ENCODE measurements at places on chromosomes 6 and 20.

DNA sequence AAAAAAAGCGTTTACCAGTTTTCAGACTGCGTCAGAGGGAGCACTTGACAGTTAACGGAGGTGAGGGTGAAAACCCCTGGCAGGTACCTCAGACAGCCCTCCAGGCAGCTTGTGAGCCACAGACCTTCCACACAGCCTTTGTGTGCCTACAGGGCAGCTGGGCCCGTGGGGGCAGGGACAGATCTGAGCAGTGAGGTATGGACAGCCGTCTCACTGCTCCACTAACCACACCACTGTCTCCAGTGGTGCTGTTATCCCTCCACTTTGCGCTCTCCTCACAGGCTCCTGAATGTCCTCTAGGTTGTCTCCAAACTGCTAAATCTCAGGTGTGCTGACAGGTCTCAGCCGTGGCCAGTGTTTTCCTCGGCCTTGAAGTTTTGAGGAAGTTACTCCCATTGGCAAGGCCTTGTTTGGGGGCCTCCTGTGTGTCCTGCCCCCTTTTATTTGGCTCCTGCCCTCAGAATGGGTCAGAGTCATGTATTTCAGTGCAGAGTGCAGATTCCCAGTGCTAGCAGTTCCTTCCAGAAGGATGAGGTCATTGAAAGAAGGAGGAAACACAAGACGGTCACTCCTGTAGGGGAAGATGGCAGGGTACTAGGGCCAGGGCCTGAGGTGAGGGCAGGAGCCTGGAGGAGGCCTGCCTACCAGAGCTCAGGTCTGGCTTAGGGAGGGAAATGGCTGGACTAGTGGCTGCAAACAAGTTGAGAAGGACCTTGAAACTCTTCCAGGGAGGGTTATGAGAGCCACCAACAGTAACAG, 11.8 kb downstream of the GFRA4 start:
- peak; percentile 5 for DNase-seq

- no peak for DNase-seq
These were observed 144.8 kb downstream of the TTLL2 start for GRCh38 chr6:167469672-167470071.

DNA sequence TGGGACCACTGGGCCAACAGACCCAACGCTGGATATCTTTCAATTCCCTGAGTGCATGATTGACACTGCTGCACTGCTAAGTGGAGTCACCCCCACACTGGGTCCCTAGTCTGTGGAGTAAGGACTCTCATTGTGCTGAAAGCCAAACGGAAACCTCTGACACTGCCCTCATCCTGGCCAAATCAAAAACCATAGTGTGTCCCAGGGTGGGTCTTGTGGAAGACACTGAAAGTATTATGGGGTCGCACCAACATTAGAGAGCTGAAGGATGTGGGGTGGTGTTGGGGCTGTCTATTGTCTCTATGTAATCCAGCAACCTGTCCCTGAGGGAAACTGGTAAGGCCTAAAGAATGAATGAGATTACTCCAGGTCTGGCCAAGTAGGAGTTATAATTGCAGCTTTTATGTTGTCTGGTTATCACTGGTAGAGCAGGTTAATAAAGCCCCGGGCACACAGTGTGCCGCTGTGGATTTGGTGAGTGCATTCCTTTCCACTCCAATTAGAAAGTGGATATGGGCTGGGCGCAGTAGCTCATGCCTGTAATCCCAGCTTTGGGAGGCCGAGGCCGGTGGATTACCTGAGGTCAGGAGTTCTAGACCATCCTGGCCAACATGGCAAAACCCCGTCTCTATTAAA, 57.9 kb downstream of the HLA-A start:
- no peak for DNase-seq

GRCh38 chr6:34509782-34510181, 43.9 kb downstream of the PACSIN1 start:
- DNase-seq, result no peak

DNA sequence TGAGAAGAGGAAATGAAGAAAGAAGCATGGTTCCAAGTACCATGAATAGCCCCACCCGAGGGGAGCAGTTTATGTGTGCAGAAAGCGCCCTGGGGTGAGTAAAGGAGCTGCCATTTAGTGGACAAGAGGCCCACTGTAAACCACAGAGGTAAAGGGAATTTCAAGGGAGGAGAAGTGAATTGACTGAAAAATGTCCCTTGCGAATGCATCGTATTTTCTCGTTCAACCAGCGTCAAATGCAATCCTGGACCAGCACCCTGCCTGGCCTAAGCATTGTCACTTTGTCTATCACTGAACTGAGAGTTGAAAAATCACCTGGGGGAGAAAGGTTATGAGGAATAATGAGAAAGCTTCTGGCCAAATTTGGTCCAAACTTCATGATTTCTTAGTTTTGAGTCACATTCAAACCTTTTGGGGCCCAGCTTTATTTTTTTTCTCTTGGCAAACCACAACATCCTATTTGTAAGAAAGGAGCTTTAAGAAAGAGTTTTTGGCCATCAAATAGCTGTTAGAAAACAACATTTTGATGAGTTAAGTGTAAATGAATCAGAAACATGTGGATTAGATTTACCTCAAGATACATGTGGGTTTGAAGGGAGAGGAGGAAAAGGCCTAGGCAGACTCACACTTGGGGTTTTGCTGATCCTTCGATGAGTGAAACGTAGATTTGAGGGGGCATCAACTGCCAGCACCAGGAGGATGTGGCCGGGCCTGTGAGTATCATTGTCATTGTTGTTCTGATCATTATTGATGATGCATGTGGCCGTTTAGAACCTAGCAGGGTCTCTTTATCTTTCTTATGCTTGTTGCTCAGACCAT, 214.0 kb downstream of the CLIC5 start:
- no peak for DNase-seq

DNA sequence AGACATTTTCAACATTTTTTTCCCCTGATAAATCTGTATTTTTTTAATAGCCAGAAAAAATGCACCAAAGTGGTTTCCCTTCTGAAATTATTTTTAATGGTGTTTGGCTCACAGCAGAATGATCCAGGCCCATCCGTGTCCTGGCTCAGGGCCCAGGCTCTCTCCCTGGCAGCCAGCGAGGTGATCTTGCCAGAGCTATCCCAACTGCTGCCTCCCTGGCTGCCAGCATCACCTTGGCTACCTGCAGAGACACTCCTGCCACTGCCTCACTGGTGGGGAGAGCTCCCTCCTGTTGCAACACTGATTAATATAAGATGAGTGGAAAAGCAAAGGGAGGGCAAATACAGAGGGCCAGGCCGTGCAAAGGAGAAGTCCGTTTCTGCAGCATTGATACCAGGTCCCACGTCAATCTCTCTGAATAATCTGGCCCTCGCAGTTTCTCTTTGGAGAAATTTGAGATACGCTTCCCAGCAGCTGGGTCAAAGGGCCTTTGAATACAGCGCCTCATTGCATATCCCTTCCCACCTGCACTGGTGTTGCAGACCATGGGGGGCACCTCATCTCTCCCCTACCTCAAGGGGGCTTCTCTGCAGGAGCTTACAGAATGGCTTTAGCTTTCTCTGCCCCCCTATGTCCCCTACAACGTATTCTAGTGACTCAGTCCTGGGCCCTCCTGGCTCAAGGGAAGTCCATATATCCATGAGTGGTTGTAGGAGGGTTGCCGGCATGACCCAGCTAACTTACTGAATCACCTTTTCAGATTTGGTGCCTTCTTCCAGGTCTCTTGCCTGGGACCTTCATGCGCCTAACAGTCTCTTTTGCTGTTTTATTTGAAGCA, 12.8 kb upstream of the DSTN start:
- DNase-seq, result peak; percentile 78

GRCh38 chr6:85126485-85127167, 323.3 kb upstream of the NT5E start:
- DNase-seq, result peak; percentile 80

- DNase-seq, result peak; percentile 57
These were observed 56.2 kb upstream of the NHSL1 start for GRCh38 chr6:138555421-138555988.

DNA sequence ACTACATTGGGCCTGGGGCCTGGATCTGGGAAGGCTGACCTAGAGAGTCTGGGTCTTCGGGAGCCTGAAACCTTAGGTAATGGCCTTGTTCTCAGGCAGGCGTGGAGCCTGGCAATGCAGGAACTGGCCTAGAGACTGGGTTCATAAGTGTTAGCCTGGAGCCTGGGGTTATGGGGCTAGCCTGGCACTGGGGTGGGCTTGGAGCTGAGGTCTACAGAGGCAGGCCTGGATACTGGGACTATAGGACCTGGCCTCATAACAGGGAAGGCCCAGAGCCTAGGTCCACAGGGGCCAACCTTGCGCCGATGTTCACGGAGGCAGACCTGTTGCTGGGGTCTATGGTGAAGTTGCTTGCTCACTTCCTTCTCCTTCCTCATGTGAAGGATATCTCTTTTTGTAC, 843.8 kb upstream of the GJE1 start:
- DNase-seq, result no peak

- DNase-seq, result no peak
These were observed 157.0 kb downstream of the PLCB4 start for GRCh38 chr20:9225879-9226278.

DNA sequence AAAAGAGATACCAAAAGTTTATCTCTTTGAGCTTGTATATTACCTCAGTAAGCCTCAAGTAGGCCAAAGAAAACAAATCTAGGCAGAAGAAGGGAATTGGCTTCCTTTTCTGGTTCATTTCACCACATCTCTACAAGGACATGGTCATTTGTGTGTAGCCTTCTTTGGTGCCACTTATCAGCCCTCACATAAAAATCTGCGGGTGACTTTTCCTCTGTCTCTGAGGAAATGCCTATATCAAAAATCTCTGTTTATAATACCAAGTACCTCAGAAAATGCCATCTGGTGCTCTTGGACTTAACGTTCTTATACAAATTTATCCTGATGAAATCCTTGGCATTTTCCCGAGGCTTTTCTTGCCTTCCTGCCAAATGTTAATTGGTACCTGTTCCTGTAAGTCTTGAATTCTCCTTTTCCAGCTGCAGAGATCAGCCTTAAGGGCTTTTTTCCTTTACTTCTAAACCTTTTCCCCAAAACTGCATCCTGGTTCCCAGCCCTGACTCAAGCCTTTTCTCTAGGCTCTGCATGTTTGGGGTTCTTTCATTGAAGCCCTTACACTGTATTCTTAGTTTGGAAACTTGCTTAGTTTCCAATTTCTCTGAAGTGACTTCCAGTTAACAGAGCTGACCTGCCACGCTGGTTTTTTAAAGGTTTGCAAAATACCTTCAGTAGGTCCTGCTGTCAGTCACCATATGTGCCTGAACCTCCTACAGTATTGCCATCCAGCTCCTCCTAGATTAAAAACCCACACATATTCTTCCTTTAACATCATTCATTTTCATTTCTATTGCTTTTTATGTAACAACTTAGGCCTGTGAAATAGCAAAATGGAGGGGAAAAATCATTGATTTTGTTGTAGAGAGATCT, 191.2 kb upstream of the PREP start:
- DNase-seq, result no peak

DNA sequence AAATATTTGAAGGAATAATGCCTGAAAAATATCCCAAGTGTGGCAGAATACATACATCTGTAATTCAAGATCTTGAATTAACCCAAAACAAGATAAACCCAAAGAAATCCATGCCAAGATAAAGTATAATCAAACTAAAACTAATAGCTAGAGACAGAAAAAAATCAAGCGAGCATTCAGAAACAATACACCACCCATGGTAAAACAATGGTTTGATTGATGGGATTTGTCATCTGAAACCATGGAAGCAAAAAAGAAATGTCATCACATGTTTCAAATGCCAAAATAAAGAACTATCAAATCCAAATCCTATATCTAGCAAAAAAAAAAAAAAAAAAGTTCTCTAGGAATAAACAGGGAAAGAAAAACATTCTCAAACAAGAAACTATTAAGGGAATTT, 5.1 kb upstream of the DEFB127 start:
- DNase-seq, result no peak

GRCh38 chr20:677957-678356, 2.4 kb upstream of the SCRT2 start:
- no peak for DNase-seq

DNA sequence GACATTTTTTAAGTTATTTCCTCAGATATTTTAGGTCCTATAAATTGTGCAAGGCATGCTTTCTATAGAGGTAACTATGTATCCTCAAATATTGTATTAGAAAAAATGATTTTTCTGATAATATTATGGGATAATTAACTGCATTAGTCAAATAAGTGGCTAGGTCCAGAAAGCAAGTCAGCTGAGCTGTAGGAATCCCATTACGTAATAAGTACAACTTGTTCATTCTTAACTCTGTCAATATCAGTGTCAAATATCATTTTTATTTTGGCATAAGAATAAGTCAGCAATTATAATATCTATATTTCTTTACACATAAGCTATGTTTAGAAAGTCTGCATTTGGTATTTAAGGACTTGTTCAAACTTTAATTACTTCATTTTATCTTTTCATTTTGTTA, 830.9 kb upstream of the GJE1 start:
- DNase-seq, result peak; percentile 48

GRCh38 chr6:3984494-3984893, 94.4 kb downstream of the FAM217A start:
- DNase-seq, result no peak

GRCh38 chr6:63581355-63582013, 9.2 kb downstream of the LOC128125822 start:
- no peak for DNase-seq

GRCh38 chr6:159714404-159714803, 12.9 kb upstream of the WTAP start:
- DNase-seq, result no peak

DNA sequence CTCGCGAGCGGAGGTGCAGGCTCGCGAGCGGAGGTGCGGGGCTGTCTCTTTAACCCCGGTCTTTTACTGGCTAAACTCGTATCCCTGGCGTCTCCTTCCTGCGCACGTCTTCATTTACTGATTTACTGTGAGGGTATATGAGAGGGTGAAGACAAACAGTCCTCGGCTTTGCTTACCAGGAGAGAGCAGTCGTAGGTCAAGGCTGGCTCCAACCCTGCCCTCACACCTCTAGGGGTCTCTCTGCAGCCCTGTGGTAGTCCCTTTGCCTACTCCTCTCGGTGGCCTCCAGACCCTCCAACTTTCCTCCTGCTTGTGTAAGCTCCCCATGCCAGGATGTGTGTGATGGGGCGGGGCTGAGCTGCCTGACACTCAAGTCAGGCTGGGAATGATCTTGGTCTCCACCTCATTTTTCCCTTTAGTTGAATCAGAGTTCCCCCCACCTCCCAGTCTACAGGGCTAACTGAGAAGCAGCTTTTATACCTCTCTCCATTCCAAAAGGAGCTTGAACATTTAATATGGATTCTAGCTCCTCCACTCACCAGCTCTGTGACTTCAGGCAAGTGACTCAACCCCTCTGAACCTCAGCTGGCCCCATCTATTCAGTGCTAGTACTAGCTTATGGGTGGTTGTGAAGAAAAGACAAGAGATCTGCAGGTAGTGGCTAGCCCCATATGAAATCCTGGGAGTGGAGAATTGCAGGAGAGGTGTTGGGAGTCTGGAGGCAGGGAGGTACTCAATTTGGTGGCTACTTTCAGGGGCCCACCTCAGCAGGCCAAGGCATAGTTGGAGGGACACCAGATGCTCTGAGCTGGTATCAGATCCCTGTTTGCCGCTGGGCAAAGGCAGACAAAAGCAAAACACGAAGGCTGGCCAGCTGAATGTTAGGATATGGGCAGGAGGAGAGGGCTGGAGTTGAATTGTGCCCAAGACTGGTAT, 902 bp downstream of the SLC29A1 start:
- peak; percentile 68 for DNase-seq

GRCh38 chr6:13417431-13417830, 70.0 kb downstream of the GFOD1 start:
- no peak for DNase-seq
